ENCODE measurements at places on chromosomes 4 and X.

- DNase-seq: no peak
Measured at GRCh38 chrX:45007598-45007997, 134.6 kb downstream of the KDM6A start.

DNA sequence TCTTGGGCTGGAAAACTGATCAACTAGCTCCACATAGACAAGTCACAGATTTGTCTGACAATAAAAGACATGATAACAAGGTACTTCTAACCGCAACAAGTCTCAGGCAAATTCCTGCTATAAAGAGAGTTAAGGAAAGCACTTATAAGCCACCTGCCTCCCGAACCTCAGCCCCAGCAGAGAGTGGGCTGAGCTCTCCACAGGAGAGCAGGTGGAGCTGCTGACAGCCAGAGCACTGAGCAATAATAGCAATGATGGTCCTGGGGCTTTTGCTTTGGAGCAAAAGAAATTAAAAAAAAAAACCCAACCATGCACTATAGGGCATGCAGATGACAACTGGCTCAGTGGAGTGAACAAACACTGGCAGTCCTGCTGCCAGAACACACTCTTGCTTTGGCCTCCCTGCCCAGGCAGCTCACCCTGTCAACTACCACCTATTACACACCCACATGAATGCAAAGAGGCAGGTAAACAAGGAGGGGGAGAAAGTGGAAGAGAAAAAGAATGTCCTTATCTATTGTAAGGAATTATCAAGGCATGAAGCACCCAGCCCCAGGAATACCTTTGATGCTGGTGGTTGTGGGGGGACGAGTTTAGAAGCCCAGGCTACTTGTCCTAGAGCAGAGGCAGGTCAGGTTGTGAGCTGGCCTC is 135.8 kb upstream of the DGKK start:
- no peak for DNase-seq

GRCh38 chr4:42398871-42399331 is 1.6 kb downstream of the SHISA3 start:
- DNase-seq: no peak

- DNase-seq: no peak
Measured at GRCh38 chr4:108110450-108110849, 58.3 kb downstream of the LEF1 start.

GRCh38 chrX:129574214-129574613 is 34.2 kb downstream of the OCRL start:
- no peak for DNase-seq

Measured in activated CD4-positive, alpha-beta T cell treated with anti-CD3 and anti-CD28 coated beads, Interleukin-2, amount 50 U/mL, for 1 hour (primary cell).